ENCODE measurements at places on chromosomes 2 and 18. TPM values are rescaled to one million over a fixed set of nuclear protein-coding genes. Genes with fewer than 3 reads are reported as not detected.

DNA sequence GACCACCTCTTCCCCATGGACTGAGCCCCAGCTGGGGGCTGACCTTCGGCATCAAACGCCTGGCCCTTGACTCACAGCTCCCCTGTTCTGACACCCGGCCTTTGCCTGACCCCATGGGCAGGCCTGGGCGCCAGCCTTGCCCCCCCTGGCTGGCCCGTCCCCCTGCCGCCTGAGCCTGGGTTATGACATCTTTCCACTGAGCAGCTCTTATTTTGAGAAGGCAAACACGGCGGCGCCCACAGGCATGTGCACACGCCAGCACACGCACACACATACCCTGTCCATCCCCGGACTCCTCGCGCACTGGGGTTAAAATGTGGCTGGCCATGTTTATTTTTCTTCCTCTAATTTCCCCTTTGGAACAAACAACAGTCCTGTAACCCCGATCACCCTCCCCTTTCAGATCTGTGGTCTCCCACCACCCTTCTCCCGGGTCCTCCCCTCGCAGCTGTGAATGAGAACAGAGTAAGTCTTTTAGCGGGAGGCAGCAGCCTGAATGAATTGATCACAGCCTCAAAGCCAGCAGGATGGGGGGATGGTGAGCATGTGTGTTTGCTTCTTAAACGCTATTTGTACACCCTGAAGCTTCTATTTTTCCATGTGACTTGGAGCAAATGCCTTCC, 11.8 kb upstream of the ATOH8 start:
- no peak overlapping the region for H3K4me3 ChIP-seq
- H3K4me1 ChIP-seq, result peaks cover 5% of the 10 kb centered on the region
- no peak overlapping the region for H3K27ac ChIP-seq
- no peak for DNase-seq
- H3K27me3 ChIP-seq, result peaks cover 6% of the 10 kb centered on the region
- H3K36me3 ChIP-seq, result no peaks in the 10 kb centered on the region

- DNase-seq, result no peak
- H3K27ac ChIP-seq, result no peak overlapping the region
- H3K4me1 ChIP-seq, result peaks cover 5% of the 10 kb centered on the region
- no peaks in the 10 kb centered on the region for H3K36me3 ChIP-seq
Measured at GRCh38 chr2:234289834-234290590, 206.9 kb downstream of the ARL4C start.

GRCh38 chr2:35281702-35282101, 1073.9 kb upstream of the CRIM1 start:
- DNase-seq, result no peak
- no peaks in the 10 kb centered on the region for H3K4me1 ChIP-seq
- H3K27me3 ChIP-seq, result no peaks in the 10 kb centered on the region
- no peaks in the 10 kb centered on the region for H3K36me3 ChIP-seq

DNA sequence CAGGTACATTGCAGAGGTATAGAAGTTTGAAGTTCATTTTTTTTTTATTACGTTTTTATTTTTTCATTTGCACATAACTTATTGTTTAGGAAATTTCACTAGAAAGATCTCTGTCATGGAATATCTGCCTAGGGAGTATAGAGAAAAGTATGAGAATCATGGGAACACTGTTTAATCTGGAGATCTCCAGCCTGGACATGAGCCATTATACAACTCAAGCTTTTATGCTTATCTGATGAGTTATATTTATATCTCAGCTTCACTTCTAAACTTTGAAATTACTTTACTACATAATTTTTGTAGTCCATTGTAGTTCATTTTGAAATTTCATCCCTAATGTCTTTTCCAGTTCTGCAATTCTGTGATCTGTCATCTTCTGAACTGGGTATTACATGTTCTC, 515.6 kb downstream of the ERBB4 start:
- peaks cover 3% of the 10 kb centered on the region for H3K4me1 ChIP-seq
- no peaks in the 10 kb centered on the region for H3K27me3 ChIP-seq
- no peak for DNase-seq
- no peak overlapping the region for H3K4me3 ChIP-seq

Gene PTPRN
- 1.1 TPM for total RNA-seq

GRCh38 chr2:3294493-3294892, 83.1 kb downstream of the EIPR1 start:
- peaks cover 10% of the 10 kb centered on the region for H3K4me1 ChIP-seq
- H3K27me3 ChIP-seq, result no peaks in the 10 kb centered on the region
- DNase-seq, result no peak
- no peak overlapping the region for H3K27ac ChIP-seq

DNA sequence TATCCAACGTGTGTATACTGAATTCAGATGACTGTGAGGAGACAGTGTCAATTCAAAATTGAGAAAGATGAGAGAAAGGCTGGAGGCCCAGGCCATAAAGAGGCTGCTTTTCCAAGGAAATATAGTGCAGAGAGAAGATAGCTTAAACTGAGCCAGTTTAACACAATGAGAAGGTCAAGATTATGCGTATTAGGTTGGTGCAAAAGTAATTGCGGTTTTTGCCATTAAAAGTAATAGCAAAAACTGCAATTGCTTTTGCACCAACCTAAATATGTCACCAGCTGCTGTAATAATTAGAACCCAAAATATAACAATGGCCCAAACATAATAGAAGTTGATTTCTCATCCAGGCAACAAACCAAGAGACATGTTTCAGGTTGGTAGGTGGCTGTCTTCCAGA, 148.7 kb upstream of the ATP5MC3 start:
- no peak overlapping the region for H3K27ac ChIP-seq
- H3K4me1 ChIP-seq, result peaks cover 4% of the 10 kb centered on the region
- peaks cover 2% of the 10 kb centered on the region for H3K36me3 ChIP-seq
- no peaks in the 10 kb centered on the region for H3K27me3 ChIP-seq
- no peak overlapping the region for H3K4me3 ChIP-seq

DNA sequence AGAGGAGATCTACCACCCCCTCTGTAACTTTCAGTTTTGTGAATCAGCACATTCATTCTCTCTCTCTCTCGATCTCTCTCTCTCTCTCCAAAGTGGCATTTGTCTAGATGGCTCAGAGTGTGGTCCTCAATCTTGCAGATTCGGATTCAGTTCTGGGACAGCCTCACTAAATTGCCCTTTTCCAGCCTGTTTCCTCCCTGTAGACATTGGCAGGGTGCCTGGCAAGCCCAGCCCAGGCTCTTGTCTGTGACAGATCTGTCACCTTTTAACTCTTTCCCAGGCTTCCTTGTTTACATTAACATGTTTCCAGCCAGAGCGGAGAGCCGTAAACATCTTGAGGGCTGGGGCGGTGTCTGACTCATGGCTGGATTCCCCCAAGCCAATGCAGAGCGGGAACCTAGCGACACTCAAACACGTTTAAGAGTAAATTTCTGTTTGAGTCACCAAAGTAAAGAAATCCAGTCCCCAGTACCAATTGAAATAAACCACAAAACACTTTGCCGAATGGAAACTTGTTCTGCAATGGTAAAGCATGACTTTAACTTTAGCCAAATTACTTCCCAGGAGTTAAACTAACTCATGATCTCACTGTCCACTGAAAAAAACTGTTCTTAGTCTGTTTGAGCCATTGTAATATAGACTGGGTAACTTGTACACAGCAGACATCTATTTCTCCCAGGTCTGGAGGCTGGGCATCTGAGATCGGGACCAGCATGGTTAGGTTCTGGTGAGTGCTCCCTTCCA, 6.6 kb upstream of the CYP27C1 start:
- H3K4me3 ChIP-seq, result no peak overlapping the region
- DNase-seq, result no peak
- H3K27me3 ChIP-seq, result peaks cover 4% of the 10 kb centered on the region

Gene IL1F10
- total RNA-seq, result not detected

Gene C2orf78
- not detected for total RNA-seq

DNA sequence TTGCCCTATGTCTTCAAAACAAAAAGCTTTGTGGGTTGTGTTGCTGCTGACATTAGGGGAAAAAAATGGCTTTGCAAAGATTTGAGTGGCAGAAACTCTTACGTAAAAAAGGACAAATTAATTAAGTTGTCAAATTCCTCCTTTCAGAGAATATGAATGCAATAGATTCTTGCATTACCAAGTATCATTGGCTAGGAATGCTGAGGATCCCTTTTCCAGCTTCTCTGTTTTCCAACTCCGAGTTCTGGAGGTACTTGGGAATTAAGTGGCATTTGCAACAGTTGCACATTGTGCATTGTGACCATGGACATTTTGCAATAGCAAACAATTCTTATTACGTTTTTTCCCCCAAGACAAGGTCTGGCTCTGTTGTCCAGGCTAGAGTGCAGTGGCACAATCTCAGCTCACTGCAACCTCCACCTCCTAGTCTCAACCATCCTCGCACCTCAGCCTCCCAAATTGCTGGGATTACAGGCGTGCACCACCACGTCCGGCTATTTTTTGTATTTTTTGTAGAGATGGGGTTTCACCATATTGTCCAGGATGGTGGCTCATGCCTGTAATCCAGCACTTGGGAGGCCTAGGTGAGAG, 29.9 kb upstream of the PPP1CB start:
- H3K4me3 ChIP-seq, result no peak overlapping the region
- no peak overlapping the region for H3K27ac ChIP-seq
- no peaks in the 10 kb centered on the region for H3K36me3 ChIP-seq

DNA sequence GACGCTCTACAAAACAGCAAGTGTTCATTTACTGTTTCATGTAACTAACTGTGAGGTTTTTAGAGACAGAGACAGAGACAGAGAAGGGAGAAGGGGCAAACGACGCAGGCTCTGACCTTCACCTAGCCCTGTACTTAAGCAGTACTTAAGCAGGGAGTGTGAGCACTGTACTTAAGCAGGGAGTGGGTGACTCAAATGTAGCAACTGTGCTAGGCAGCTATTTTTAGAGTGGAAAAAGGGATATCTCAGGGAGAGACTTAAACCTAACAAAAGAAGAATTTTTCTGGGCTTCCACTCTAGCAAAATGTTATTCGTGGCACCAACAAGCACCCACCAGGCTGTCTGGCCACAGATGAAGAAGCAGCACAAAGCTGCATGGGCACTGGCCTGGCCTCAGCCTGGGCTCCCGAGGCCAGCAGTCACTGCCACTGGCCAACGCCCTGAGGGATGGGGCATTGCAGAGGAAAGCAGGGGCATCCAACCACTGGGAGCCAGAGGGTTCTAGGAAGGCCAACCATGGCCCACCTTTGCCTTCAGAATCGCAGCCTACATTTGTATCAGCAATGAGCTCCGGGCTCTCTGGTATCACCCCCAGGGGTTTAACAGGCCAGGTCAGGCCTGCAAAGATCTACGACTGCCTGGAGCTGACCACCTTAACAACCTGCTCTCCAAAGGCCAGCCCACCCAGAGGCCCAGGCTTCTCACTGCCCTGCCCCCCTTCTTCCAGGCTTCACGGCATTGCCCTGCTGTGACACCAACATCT, 154.3 kb downstream of the TTC32 start:
- H3K27me3 ChIP-seq, result peaks cover 13% of the 10 kb centered on the region
- peaks cover 5% of the 10 kb centered on the region for H3K4me1 ChIP-seq
- no peaks in the 10 kb centered on the region for H3K36me3 ChIP-seq

DNA sequence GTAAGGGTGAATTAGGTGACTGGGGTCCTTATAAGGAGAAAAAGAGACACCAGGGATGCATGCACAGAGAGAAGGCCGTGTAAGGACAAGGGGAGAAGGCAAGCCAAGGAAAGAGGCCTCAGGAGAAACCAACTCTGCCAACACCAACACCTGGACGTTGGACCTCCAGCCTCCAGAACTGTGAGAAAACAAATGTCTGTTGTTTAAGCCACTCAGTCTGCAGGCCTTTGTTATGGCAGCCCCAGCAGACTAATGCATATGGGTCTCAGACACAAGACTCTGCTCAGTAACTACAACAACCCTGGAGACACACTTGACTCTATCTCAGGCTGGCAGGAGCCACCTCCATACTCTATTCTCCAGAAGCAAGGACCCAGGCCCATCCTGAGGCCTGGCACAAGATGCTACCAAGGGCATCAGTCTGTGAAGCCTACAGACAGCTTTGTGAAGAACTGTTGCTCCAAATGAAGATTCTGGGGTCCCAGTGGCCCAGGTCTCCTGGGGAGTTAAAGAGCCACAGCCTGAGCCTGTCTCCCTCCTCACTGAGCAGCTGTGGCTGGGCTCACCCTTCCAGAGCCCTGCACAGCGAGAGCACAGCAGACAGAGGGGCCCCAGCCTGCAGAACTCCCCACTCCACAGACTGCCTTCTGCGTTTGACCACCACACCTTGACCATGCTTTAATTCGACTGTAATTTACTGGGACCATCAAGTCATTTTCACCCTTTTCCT, 43.0 kb upstream of the SLC35G4 start:
- peaks cover 2% of the 10 kb centered on the region for H3K27me3 ChIP-seq
- no peaks in the 10 kb centered on the region for H3K36me3 ChIP-seq
- H3K4me3 ChIP-seq, result no peak overlapping the region
- H3K4me1 ChIP-seq, result no peaks in the 10 kb centered on the region
- no peak for DNase-seq
- H3K27ac ChIP-seq, result no peak overlapping the region

Gene PTPN18
- 16.3 TPM for total RNA-seq

DNA sequence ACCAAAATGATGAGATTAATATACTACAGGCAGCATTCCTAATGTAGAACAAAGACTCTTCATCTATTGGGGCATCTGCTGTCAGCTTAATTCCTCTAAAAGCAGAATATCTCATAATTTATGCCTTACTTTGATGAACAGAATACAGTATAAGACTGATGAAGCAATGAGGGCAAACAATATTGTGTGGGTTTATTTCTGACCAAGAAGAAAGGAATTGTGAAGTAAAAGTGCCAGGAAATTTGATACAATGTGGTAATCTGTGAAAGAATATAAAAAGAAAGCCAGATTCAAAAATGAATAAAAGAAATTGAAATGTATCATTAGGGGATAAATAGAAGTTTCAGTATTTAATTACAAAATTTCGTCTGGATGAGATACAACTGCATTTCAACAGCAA, 78.8 kb upstream of the TTC21B start:
- DNase-seq, result no peak
- no peak overlapping the region for H3K27ac ChIP-seq
- no peaks in the 10 kb centered on the region for H3K27me3 ChIP-seq
- no peaks in the 10 kb centered on the region for H3K36me3 ChIP-seq
- H3K4me1 ChIP-seq, result peaks cover 7% of the 10 kb centered on the region

DNA sequence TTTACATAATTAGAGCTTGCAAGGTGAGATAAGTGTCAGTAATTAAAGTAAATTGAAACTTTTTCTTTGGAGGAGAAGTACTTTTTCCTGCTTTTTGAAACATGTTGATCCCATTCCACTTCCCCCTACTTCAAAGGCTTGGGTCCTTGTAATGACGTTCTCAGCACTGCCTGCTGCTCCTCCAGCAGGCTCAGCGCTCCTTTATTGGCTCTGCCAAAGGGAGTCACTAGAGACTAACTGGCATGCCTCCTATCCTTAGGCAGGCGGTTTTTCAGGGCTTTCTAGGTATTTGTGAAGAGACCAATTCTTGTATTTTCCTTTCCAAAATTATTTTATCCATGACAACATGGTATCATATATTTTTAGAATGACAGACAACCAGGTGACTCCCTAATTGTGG, 43.9 kb upstream of the ACADL start:
- H3K36me3 ChIP-seq, result no peaks in the 10 kb centered on the region
- DNase-seq, result no peak
- no peaks in the 10 kb centered on the region for H3K4me1 ChIP-seq

All from endothelial cell (in vitro differentiated cells).